ENCODE measurements at places on chromosomes 12 and 14.
A peak's percentile ranks its signal among the peaks of the same experiment; 100 is the strongest.

GRCh38 chr12:119326341-119326740 lies 8.2 kb upstream of the CCDC60 start:
- DNase-seq, result no peak

DNA sequence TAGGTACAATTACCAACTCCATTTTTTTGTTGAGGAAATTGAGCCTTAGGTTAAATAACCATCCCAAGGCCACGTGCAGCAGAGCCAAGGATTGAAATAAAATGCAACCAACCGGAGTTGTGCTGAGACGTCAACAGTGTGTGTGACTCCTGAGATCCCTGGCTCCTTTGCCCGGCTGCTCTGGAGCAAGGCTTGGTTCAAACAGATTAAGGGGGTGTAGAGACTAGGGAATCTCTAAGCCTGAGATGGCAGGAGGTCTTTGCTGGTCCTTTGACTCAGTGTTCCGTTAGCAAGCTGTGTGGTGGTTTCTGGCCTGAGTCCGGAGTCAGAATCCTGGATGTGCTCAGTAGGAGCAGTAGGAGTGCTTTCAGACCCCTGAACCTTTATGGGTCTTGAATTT lies 1.4 kb upstream of the SLC8A3 start:
- DNase-seq, result no peak

GRCh38 chr12:70288817-70289216 lies 45.6 kb downstream of the CNOT2 start:
- no peak for DNase-seq

- DNase-seq, result no peak
These were observed 33.7 kb upstream of the SGPP1 start for GRCh38 chr14:63761351-63762117.

DNA sequence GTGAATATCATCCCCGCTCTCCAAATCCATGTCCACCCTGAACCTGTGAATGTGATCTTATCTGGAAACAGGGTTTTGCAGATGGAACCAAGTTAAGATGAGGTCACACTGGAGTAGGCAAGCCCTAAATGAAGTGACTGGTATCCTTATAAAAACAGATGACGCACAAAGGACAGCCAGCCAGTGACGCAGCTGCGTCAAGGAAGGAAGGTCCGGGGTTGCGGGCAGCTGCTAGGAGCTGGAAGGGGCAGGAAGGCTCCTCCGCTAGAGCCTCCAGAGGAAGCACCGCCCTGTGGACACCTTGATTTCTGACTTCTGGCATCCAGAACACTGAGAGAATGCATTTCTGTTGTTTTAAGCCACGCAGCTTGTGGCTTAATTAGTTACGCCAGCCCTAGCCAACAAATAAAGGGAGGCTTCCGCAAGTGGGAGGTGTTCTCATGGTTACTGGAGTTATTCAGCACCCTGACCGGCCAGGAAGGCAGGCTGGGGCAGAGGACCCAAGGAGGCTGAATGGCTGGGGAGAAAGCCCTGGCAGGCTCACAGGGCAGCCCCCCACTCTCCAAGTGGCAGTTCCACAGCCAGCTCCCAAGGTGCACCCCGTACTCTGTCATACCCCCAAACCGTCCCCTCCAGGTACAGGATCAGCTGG lies 127.6 kb upstream of the NCOR2 start:
- no peak for DNase-seq

DNA sequence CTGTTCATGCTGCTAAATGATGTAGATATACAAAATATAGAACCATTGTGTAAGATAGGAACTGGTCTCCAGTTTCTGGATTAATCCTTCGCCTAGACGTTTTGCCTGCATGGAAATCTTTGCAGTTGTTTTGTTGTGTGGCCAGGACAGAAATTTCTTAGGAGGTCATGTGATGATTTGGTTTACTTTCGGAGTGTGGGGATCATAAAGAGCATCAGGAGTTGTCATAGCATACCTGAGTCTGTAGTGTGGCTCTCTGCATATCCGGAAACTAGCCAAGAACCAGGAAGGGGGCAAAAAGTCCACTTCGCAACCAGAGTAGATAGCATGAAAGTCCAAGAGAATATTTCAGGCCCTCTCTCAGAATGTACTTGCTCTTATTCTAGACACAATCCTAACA lies 3.1 kb downstream of the SAMD4A start:
- no peak for DNase-seq

DNA sequence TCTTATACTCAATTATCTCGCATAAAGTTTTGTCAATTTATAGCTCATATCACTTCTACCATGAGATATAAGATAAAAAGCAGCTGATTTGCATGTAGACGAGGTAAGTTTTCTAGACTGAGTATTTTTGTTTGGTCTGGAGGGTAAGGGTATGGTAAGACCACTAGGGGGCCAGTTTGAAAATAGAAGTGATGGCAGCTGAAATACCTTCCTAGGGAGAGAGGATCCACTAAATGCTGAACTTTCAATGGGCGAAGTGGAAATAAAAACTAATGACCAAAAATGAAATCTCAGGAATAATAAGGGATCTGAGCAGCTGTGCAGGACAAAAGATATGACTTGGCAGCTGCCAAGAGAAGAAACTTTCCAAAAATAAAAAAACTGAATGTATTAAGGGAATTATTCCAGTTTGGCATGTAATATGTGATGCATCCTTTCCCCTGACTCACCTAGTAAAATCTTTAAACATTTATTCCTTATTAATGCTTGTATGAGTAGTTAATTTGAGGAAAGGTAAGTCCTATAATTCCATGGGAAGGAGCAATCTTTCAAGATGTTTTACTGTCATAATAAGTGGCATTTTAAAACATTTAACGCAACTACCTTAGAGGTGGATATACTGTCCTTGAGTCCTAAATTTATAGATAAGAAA lies 754.5 kb downstream of the C12orf50 start:
- no peak for DNase-seq

GRCh38 chr12:47819138-47819895 lies 386 bp downstream of the HDAC7 start:
- DNase-seq, result peak; percentile 50

DNA sequence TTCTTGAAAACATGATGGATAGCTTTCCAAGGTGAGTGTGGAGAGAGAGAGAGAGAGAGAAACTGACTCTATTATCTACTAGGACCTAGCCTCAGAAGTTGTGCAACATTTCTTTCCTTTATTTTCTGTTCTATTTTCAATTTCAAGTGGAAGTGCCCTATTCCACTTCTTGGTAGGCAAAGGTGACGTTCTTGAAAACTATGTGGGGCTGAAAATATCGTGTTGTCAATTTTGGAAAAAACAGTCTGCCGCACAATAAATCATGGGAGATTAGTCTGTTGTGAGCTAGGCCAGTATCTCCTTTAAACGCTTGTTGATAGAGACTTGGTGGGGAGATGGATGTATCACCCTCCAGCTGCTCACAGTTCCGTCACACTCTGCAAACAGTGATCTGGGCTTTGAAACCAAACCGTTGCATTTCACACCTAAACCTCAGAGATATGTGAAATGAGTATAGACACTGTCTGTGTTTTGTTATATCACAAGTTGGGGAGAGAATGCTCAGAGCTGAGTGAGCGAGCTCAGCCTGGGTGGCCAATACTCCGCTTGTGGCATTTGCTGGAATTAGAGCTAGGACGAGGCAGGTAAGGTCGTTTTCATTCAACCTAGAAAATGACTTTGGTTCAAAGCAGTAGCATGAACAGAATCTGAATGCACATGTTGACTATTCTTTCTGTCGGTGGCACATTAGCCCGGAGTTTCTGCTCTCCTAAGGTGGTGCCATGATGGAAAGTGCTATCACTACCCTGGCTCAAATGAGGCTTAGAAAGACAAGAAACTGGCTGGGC lies 75.1 kb upstream of the ST8SIA1 start:
- DNase-seq, result peak; percentile 26

- no peak for DNase-seq
These were observed 34.1 kb downstream of the CHST11 start for GRCh38 chr12:104490850-104491249.

DNA sequence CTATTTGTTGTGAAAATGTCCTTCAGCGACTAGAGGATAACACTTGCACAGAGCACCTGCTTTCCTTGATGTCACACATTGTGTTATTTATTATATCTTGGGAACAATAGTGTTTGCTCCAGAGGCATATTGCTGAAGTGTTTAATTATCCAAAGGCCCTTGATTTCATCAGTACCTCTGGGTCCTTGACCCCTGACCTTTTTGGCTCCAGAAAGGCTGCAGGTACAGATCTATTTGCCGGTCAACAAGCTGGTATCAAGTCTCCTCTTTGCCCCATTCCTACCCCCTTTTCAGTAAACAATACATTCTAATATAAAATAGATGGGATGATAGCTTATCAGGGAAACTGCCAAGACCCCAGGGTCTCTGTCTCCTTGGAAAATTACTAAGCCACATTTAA lies 206.8 kb downstream of the DACT1 start:
- no peak for DNase-seq

GRCh38 chr12:53096089-53096741 lies 1.3 kb upstream of the IGFBP6 start:
- no peak for DNase-seq

GRCh38 chr12:27762757-27763156 lies 17.3 kb upstream of the KLHL42 start:
- DNase-seq, result no peak

GRCh38 chr12:108594-108993 lies 42.0 kb downstream of the IQSEC3 start:
- DNase-seq, result no peak

GRCh38 chr14:104773505-104774452 lies 20.8 kb downstream of the SIVA1 start:
- DNase-seq, result no peak

DNA sequence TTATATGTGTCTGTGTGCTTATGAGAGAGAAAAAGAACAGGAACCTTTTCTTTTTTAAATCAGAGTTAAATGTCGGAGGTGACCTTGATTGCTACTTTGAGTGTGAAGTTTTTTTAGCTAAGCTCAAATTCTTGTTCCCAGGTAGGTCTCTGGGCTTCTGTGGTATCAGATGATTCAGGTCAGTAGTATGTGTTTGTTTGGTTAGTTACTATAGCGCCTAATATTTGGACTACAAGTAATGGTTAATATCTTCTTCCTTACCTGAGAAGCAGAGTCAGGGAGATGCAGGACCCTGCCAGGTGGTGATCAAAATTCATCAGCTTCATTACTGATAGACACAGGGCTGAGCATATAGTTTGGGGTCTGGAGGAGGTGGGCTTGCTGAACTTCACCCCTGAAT lies 30.8 kb downstream of the ADCK1 start:
- no peak for DNase-seq

DNA sequence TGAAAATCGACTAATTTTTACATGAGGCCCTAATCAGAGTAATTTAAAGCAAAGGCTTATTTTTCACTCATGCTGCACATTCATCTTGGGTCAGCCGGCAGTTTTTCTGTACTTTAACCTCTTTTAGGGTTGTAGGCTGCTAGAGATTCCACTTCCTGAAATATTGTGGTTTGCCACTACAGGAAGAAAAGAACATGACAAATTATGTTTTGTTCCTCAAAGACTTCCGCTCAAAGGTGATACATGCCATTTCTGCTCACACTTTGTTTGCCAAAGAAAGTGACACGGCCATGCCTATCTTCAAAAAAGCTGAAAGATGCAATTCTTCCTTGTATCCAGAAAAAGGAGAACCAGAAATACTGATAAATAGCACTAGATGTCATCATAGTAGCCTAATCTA lies 183.4 kb upstream of the PPFIA2 start:
- DNase-seq, result no peak

- DNase-seq, result peak; percentile 83
These were observed at the start of gene GPR132 for GRCh38 chr14:105065280-105066228. Gene GPR132 (minus strand): TSS chr14:105065430. CDS start chr14:105055420, 10,010 bp downstream.

- no peak for DNase-seq
These were observed 402.1 kb downstream of the AACS start for GRCh38 chr12:125467363-125467762.

DNA sequence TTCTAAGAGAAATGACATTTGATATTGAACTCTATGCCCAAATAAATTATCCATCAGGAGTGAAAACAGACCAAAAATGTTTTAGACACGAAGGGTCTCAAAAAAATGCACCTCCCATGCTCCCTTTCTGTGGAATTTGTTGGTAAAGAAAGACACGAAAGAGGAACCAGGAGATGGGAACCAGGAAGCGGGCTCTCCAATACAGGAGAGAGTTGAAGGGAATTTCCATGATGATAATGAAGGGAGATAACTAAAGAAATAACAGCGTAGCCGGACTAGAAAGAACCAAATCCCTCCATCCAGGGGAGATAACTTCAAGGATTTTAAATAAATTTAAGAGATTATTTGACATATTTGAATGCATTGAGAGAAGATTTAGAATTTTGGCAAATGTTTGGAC lies 183.0 kb downstream of the DUSP6 start:
- no peak for DNase-seq

- no peak for DNase-seq
These were observed 15.3 kb downstream of the VPS37B start for GRCh38 chr12:122880668-122881067.

- no peak for DNase-seq
These were observed 4.9 kb downstream of the LBHD2 start for GRCh38 chr14:103088921-103089320.

- no peak for DNase-seq
These were observed 916.1 kb downstream of the GALC start for GRCh38 chr14:87076922-87077321.

- DNase-seq, result no peak
These were observed 165.3 kb downstream of the SNAPC1 start for GRCh38 chr14:61927520-61927919.

DNA sequence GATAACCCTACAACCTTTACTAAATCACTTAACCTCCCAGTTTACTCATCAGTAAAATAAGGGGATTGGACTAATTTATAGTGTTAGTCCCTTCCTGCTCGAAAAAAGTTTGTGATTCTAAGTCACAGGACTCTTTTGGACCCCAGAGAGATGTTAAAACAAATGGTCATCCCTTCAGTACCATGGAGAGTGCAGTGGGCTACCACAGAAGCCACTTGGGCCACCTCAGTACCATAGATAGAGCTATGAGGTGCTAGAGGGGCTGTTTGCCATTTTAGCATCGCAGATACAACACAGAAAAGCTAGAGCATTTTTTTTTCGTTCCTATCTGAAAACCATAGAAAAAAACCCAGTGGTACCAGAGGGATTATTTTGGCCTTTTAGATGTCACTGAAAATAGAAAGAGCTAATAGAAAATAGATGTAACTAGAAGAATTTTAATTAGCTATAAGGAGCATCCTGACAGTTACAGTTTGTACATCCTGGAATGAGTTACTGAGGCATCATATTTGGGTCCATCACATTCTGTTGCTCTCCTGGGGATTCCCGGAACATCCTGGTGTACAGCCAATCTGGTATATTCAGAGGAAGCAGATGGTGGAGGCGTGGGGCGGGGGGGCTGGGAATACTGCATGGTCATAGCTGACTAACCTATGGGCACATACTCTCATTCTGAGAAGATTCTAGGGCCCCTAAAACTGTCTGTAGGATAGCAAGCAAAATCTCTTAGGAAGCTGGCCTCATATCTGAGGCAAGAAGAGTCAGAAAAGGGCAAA lies 2.8 kb downstream of the ZNF219 start:
- DNase-seq, result no peak

- DNase-seq, result no peak
These were observed 184.4 kb upstream of the BCL2L14 start for GRCh38 chr12:11886339-11886738.

GRCh38 chr12:5511256-5511643 lies 79.3 kb downstream of the NTF3 start:
- no peak for DNase-seq

DNA sequence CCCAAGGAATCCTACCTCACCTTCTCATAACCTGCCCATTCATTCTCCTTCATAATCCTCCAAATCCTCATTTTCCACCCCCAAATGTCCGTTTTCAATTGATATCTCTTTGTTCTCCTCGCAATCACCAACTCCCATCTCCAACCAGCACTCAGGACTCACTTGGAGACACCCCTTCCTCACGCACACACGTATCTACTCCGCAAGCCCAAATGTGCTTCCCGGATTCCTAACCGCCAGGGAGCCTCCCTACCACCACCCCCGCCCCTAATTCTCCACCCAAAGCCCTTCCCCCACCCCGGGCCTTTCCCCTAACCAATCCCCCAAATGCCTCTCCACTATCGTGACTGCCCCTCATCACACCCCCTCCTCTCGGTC lies 304 bp downstream of the KCTD10 start:
- DNase-seq, result no peak

Data from GM19239 (cell line).